ENCODE measurements at places on chromosomes 16 and 17.

DNA sequence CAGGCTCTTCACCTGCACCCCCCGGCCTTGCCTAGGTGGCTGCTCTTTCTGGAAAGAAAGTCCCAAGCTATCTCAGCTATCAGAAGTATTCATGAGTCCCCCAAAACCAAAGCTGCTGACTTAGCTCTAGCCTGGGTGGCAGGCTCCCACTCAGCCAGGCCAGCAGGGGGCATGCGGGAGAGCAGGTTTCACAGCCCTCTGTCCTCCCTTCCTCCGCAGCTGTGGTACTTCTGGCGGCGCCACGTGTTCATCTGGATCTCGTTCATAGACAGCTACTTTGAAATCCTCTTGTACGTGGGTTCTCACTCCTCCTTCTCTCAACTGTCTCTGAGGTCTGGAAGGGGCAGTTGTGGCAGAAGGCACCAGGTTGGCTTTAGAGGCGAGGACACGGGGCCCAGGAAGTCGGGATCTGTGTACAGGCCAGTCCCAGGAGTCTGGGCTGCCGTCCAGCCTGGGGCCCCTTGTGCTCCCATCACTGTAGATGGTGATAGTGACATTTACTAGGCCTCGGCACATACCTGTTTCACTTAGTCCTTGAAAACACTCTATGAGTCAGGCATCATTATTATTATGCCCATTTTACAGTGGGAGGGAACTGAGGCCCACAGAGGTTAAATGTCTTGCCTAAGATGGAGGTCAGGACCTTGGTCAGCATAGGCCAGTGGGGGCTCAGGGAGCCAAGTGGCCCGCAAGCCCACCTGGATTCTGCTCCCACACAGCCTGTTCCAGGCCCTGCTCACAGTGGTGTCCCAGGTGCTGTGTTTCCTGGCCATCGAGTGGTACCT, 12.9 kb downstream of the TRPV2 start:
- no peak for DNase-seq

DNA sequence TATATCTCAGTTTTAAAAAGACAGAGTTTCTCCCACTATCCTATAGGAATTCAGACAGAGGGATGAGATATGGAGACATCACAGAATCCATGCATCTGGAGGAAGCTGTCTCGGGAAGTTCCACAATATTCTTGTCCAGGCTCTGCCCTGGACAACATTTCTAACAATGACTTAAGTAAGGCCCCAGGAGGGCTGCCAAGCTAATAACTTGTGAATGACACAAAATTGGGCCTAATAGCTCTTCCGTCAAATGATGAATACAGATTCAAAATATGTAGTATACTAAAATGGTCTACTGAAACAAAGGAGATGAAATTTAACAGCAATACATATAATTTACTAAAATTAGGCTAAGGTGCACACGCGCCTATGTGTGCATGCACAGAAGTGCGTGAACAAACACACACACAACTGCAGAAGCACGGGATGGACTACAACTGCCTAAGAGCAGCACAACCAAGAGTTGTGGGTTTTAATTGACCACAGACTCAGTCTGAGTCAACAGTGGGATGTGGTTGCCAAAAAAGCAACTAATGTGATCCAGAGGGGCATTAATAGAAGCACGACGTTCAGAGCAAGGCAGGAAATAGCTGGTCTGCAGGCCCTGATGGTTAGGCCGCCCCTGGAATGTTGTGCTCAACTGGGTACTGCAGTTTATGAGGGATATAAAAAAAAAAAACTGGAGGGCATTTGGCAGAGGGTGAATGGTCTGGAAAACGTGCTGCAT, 26.3 kb upstream of the HS3ST2 start:
- no peak for DNase-seq

DNA sequence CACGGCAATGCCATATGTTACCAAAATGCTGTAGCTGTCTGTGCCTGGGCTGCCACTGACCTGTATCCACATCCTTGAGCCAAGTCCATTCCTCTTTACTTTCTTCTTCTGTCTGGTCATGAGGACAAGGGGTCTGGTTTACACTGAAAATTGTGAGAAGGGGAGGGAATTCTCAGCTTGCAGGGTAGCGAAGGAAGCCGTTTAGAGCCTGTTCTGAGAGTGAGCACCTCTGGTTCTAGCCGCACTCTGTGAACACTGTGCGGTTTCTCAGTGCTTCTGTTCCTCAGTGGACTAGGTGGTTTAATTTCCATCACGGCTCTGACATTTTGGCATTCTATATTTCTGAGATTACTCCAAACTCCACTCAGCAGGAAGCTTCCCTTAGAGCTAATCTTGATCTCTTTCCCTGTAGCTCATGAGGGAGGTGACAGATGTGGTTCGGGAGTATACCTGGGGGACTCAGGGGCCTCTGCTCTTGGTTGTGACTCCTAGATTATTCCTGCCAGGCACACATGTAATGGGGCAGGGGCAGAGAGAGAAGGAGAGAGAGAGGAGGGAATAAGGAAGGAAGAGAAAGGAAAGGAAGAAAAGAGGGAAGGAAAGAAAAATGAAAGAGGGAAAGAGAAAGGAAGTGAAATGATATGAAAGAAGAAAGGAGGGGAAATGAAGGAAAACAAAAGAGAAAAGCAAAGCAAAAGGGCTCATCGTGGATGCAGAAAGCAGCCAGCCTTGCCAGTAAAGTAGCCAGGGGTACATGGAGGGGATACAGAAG, 14.2 kb upstream of the TBX21 start:
- DNase-seq, result no peak

DNA sequence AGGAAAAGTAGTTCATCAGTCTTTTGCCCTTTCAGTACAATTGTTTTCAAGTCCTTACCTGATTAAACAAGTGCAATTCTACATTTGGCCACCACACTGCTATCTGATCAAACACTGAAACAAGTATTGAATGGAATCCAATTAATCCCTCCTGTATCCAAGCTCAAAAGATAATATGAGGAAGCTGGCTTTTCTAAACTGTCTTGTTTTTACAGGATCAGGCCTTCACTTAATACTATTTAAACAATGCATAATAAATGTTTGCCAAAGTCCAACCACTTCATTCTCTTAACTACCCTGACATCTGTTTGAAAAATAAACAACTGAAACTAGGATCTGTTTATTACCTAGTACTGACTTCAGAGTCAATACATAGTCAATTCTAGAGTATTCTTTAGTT, 131.6 kb downstream of the MRTFB start:
- no peak for DNase-seq

DNA sequence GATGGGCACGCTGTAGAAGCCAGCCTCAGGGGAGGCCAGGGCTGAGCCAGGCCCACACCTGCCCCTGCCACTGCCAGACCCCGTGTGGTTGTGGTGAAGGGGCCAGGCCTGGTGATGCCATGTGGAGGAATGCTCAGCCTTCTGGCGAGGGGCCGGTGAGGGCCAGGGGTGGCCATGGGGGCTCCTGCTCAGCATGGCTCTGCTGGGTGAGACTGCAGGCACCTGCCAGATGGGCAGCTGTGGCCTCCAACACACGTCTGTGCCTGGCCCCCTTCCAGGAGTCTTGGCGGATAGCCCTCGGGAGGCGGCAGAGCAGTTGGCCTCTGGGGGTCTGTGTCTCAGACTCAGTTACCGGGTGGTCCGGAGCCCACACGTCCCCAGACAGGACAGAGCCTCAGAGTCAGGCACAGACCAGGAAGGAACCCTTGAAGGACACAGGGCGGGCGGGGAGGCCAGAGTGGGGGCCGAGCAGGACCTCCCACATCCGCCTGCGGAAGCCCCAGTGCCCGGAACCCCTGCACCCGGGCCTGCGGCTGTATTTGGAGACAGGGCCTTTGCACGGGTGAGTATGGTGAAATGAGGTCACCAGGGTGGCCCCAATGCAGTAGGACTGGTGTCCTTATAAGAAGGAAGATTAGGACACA, 22.5 kb upstream of the CHMP6 start:
- no peak for DNase-seq

GRCh38 chr17:74190807-74191406, 12.6 kb upstream of the RPL38 start:
- DNase-seq, result no peak

DNA sequence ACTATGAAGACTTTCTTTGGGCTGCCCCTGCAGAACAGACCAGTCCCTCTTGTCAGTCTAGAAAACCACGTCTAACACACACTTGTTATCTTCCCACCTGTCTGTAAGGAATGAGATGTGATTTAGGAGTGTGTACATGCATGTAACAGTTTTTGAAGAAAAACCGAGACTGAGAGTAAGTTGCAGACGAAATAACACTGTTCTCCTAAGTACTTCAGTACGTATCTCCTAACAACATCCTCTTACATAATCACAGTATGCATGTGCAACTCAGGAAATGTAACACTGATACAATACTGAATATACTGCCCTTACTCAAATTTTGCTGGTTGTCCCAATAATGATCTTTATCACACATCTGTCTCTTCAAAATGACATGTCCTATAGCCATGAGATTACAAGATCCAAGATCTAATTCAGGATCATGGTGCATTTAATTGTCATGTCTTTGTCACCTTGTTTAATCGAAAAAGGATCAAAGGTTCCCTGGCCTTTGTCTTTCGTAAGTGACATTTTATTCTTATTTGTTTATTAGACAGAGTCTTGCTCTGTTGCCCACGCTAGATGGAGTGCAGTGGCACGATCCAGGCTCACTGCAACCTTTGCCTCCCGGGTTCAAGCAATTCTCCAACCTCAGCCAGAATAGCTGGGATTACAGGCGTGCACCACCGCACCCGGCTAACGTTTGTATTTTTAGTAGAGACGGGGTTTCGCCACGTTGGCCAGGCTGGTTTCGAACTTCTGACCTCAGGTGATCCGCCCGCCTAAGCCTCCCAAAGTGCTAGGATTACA, 25.6 kb downstream of the CREBBP start:
- DNase-seq, result no peak

GRCh38 chr16:56373003-56373402, 52.3 kb downstream of the AMFR start:
- DNase-seq, result no peak

DNA sequence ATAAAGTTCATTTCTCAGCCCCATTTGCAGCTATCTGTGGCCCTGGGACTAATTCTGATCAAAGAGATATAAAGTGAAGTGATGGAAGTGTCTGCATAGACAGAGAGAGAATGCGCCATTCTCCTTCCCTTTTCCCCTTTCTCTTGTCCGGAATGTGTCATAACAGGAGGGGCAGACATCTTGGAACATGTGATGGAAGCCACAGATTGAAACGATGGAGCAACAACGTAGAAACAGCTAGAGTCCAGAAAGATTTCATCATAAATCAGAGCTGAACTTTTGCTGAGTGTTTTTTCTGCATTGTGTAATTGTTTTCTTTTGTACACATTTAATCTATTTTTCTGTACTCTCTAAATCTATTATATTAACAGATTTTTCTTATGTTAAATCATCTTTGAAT, 11.3 kb downstream of the ASGR1 start:
- DNase-seq, result no peak

DNA sequence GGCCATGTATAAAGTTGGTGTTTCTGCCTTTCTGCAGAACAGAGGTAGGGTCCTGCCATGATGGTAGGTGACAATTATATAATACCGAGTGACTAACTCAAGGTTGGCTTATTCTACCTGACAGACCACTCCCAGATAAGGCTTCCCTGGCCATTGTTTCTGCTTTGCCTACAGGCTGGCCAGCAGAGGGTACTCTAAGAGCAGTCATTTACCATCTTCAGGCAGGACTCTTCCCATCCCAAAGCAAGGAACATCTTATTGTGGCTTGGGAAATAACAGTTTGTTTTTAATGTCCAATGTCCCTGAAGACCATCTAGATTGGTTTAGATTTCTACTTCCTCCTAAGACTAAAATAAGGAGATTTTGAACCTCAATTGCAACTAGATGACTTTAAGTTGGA, 74.1 kb downstream of the SNX11 start:
- no peak for DNase-seq

GRCh38 chr17:78357177-78357586, 2.7 kb downstream of the SOCS3 start:
- no peak for DNase-seq

DNA sequence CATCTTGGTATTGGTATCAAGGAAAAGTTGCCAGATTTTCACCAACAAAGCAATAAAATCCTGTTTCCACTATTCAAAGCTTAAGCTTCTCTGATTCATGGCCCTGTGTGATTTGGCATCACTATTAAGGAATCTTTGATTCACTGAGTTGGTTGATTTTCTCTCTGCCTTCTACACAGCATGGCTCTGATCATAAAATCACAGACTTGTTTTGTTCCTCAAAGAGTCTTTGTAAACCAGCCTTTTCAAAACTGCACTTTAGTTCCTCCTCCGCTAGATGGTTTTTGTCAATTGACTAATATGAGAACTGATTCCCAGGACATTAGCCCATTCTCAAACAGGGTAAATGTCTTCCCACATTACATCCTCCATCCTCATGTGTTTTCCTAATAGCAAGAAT, 197.6 kb downstream of the DNAH9 start:
- no peak for DNase-seq

GRCh38 chr17:5464717-5465507, 3.9 kb downstream of the DHX33 start:
- no peak for DNase-seq

- DNase-seq, result no peak
Measured at GRCh38 chr17:77385750-77386501, 245.2 kb downstream of the SEC14L1 start.

- no peak for DNase-seq
Measured at GRCh38 chr17:5705081-5705875, 121.0 kb upstream of the NLRP1 start.

DNA sequence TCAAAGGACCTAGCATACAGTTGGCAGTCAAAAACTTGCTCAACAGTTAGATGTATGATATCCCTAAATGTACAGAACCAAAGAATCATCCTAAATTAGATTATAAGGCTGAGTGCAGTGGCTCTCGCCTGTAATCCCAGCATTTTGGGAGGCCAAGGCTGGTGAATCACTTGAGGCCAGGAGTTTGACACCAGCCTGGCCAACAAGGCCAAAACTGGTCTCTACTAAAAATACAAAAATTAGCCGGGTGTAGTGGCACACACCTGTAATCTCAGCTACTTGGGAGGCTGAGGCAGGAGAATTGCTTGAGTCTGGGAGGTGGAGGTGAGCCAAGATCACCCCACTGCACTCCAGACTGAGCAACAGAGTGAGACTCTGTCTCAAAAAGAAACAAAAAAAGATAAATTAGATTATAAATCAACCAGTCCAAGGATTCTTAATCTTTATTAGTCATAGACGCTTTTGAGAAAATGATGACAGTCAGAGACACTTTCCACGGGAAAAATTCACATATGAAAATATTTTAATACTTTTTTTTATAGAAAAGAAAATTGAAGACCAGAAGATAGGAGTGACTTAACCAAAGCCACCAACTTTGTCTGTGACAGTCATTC, 77.6 kb downstream of the MMD start:
- no peak for DNase-seq

Data from cerebellar nuclear complex (tissue), 1 donor.